DMS153 (cell line): ENCODE measurements at places on chromosomes 11 and 22.

GRCh38 chr22:49487950-49488349 is 339.7 kb downstream of the BRD1 start:
- no peak for DNase-seq

DNA sequence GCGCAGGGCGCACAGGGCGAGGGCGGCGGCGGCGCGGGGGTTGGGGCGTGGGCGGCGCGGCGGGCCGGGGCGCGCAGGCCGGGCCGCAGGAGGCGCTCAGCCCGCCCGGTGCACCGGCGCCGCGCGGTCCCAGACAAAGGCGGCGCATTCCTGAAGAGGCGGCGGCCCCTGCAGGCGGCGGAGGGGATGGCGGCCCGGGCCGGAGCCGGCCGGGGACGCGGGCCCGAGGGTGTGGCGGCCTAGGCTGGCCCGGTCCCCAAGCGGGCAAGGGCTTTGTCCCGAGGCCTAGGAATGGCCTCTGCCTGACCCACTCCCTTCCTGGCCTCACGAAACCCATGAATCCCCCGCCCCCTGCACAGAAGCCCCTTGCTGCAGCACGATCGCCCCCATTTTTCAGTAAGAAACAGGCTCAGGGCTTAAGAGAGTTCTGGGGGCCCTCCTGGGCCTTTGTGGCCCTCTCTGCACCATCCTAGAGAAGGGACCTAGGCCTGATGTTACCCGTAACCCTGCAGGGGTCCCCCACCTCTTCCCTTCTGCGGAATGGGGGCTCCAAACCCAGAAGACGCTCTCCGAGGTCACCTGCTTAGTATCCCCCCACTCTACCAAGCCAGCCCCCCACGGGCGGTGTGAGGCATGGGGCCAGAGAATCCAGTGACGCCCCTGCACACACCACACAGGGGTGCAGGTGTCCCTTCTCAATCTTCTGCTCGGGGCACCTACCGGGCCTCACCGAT is at the start of gene RTN4R:
TSS of gene RTN4R (minus strand) at position 40 of the 734 bp plus-strand sequence. CDS start 226 bp downstream, outside the sequence.
- DNase-seq = no peak

DNA sequence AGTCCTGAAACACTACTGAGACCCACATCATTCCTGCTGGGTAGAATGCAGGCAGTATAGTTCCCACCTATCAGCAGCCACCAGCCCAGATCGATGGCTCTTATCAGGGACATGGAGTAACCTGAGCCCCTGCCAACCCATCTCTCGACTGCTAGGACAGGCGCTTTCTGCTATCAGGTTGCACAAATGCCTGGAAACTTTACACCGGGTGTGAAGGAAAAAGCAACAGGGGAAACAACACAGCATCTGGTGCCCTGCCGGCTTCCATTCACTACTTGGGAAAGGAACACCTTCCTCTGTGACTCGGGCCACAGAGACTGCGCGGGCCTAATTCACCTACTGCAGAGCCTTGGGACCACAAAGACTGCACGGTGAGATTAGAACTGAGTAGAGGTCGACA is 18.5 kb downstream of the RBFOX2 start:
- peak; percentile 43 for DNase-seq

DNA sequence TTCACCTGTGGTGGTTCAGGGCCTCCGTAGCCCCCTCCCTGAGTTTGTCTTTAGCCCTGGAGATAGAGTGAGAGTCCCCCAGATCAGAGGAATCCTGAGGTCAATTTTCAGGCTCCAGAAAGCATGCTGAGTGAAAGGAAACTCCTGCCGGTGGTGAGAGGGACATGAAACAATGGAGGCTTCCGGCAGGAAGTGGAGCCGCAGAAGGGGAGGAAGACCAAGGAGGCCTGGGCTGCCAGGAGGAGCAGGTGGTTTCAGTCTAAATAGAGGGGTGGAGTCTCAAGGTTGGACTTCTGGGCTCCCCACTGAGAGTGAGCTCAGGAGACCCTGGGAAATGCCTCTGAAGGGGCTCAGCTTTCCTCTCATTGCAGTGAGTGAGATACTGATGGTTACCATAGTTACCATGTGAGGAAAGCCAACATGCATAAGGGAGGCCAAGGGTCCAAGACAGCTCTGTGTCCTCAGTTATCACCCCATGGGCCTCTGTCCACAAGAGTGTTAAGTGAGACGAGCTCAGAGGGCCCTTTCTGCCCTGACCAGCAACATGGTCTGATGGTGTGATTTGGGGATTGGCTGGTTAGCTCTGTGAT is 10.7 kb downstream of the SLCO2B1 start:
- DNase-seq = no peak

DNA sequence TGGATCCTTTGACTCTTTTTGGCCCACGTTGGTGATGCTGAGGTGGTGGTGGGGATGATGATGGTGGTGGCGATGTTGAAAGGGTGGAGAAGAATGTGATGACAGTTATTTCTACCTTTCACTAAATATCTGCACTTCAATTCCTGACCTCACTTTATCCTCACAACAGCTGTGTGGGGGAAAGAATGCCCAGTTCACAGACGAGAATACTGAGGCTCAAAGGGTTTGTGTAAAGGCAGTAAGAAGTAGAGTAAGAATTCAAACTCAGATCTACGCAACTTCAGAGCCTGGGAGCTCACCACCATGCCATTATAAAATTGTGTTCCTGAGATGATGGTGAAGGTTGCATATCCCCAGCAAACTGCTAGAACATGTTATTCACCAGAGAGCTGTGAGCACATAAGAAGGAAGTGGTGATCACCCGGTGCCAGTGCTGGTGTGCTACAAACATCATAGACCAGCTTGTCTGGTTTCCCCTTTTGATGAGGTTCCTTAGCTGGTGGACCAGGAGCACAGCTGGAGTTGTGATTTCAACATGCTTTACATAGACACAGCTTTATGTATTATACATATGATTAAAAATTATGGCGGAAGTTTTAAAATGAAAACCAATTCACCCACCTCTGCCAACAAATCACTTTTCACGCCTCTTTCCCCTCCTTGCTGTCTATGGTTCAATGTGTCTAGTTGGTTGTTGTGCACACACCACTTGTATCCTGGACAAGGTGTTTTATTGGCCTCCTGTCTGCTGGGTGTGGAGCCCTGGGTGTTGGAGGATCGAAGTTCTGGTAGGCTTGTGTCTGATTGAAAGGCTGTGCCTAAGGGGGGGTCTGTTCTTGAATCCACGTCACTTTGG is 6.2 kb downstream of the ST14 start:
- DNase-seq = no peak

GRCh38 chr11:126194121-126194543 is 17.3 kb downstream of the RPUSD4 start:
- DNase-seq = peak; percentile 35

DNA sequence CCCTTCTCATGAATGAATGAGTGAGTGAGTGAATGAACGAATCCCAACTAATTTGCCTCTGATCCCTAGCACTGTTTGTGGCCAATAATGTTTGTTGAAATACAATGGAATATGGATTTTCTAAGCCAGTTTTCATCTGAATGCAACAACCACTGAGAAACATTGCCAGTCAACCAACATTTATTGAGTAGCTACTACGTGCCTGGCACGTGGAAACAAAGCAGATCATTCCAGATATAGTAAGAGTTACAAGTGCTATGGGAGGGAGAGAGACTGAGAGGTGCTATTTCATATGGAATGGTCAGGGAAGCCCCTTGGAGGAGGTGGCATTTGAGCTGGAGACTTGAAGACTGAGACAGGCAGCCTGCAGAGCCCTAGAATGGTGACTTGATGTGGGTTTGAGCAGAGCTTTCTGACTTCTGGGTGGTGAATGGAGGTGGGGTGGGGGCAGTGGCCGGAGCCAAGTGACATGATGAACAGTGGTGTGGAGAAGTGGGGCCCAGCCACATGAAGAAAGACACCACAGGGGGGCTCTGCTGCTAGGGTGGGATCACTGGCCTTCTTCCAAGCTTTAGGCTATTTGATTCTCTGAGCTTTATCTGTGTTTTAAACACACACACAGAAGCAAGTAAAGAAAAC is 35.1 kb upstream of the SMTN start:
- no peak for DNase-seq

DNA sequence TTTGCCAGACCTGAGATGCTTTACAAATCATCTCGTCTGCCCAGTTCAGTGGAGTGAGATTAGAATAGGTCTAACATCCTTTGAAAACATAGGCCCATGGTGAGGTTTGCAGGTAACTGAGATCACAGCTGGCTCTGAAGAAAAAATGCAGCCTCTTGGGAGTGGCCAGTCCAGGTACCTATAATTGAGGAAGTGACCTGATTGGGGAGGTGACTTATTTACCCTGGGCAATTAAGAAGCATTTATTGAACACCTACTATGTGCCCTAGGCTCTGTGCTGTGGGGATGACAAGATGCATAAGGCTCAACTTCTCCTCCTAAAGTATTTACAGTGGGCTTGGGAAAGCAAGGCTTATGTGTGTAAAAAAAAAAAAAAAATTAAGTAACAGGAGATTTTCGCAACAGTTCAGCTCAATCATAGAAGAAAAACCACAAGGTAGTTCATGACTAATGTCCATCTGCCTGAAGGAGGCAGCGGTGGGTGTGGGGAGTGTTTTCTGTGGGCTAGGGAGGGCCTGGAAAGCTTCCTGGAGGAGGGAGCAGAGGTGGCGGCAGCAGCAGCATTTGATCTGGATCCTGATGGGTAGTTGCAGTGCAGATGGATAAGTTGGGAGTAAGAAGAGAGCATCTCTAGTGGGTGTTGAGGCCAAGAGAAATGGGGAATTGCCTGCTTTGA is 16.1 kb downstream of the MICAL2 start:
- no peak for DNase-seq

DNA sequence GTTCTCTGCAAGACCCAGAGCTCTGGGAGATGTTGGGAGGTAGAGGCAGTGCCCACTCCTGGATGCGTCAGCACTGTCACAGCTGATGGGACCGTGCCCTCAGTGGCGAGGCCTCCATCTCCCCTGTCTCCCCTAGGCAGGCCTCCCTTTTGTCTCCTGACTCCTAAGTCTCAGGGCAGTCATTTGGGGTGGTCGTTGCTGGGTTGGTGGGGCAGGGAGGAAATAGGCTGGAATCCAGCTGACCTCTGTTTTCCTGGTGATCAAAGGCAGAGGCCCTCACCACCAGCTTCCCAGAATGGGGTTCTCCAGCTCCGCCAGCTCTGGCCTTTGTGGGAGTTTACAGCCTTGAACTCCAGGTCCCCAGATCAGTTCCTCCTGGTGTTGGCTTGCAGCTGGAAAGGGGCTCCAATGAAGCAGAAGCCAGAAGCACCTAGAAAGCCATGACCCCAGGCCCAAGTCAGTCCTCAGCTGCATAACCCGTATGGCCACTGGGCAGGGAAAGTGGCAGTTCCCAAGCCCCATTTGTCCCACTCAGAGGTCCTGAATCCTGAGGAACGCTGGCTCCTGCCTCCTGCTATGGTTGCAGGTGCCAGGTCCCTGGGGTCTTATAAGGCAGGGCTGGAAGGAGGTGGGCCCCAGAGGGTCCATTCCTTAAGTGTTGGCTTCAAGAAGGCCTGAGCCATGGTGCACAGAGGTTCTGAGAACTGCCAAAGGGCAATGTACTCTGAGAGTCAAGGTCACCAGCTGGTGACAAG is 7.3 kb upstream of the FXYD2 start:
- no peak for DNase-seq

DNA sequence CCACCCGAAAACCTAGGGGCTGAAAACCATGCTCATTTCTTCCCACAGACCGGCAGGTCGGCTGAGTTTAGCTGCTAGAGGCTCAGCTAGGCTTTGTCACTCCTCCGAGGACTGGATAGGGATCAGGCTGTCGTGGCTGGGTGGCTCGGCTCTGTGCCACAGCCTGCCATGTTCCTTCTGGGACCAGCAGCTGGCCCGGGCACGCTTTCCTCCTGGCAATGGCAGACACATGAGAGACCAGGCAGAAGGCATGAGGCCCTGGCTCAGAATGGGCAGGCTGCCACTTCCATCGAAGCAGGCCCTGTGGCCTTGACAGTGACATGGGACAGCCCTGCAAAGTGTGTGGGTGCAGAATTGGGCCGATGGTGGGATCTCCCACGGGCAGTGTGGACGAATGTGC is 20.9 kb downstream of the PARVG start:
- no peak for DNase-seq

- DNase-seq = no peak
Observed at GRCh38 chr11:61666684-61667297, 13.4 kb upstream of the DAGLA start.

DNA sequence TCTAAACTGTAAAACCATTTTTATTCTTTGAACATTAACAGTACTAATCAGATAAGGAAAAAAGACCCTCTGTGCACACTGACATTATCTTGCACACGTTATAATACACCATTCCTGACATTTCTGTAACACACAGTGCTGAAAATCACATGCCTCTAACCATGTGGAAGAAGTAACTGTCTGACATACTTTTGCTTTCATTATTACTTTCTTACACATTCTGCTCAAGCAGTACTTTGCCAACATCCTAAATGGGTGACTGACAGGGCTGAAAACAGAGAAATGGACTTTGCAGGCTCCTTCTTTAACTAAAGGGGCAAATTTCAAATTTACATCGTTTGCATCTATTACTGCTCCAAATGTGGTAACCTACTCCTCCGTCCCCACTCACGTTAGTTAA is 22.8 kb upstream of the TP53AIP1 start:
- no peak for DNase-seq

- no peak for DNase-seq
Observed at GRCh38 chr11:83235825-83236224, 42.3 kb downstream of the ANKRD42 start.

- no peak for DNase-seq
Observed at GRCh38 chr11:119367661-119368120, 13.8 kb downstream of the USP2 start.

DNA sequence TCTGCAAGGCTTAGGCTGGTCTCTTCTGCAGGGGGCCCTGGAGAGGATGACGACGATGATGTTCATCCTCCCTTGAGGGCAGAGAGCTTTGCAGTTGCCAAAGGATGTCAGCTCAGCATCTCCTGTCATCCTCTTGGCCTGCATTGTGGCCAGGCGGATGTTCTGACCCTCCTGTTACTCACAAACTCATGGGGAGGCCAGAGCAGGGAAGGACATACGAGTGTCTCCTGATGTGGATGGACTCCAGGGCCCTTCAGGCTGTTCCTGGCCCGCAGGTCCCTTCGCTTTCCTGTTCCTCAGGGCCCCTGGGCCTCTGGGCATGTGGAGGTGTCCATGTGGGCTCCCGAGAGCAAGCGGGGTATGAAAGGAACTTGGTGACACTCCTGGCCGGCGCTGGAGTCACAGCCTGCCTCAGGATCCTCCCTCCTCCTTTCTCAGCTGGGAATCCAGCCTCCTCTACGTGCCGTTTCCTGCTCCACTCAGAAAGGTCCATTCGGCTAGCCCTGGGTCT is 8.5 kb downstream of the ADORA2A start:
- DNase-seq = no peak
